NCI-H1930 (cell line): ENCODE measurements at places on chromosomes 4 and X.

DNA sequence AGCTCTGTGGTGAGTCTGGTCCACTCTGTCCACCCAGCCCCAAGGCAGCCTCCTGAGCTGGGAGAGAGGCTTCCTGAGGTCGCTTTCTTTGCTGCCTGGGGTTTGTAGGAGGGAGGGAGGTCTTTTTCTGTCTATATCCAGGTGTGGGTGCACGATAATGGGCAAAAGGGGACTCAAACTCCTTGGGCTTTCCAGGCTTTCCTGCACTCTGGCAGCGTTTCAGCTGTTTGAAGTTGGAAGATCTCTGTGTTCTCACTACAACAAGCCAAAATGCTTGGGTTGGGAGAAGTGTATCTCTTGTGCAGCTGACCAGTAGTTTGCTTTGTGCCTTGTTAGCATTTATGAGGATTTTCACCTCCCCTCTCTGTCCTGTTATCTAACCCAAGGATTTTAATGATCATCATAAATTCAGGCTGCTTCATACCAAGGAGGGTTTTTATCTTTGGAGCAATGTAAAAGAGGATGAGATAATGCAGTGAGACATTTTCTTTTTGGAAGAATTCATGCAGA is 126.3 kb downstream of the REPS2 start:
- DNase-seq = no peak

DNA sequence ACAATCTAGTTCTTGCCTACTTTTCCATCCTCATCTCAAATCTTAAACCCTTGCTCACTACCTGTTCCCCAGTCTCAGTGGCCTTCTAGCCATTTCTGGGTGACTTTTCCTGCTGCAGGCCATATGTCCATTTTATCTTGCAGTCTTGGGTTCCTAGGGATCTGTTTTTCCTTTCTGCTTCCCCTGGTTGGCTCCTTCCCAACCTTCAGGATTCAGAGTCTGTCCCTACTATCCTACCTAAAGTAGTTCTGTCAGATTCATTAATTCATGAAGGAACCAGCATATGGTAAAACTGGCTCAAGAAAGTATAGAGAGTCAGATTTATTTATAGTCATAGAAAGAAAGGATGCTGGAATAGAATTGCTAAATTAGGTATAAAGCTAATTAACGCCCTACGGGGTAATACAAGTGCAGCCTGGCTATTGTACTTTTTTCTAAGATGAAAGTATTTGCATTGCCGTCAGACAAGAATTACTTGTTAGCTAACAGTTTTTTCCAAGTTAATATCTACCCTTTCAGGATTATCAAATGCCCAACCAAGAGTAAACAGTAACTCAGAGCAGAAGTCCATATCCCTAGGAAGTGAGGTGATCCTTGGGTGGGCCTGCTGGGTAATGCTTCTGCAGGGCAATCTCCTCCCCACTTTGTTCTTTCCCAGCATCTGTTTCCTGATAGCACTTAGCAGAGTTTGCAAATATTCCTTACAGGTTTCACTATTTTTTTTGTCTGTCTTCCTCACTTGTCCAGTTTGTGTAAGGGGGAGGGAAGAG is 63.6 kb downstream of the REPS2 start:
- DNase-seq = no peak

GRCh38 chr4:66376396-66376795 is 706.1 kb upstream of the EPHA5 start:
- DNase-seq = no peak

GRCh38 chr4:186166852-186167512 is 24.4 kb upstream of the CYP4V2 start:
- DNase-seq = no peak

DNA sequence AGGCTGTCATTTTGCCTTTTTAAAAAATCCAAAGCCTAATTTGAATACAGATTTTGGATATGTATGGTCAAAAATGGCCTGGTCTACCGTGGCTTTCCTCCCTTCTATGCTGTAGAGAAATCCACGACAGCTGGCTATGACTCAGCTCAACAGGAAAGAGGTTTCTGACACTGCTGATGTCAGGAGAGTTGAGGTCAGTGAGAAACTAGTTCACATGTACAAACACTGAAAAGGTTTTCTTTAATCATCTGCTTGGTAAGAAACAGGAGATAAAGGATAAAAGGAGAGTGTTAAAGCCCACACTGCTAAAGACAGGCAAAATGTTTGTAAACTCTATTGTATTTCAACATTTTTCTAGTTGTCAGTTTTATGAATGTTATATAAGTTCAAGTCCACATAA is 113.9 kb downstream of the NYX start:
- no peak for DNase-seq

GRCh38 chrX:120207009-120207605 is 43.5 kb upstream of the ZBTB33 start:
- no peak for DNase-seq

DNA sequence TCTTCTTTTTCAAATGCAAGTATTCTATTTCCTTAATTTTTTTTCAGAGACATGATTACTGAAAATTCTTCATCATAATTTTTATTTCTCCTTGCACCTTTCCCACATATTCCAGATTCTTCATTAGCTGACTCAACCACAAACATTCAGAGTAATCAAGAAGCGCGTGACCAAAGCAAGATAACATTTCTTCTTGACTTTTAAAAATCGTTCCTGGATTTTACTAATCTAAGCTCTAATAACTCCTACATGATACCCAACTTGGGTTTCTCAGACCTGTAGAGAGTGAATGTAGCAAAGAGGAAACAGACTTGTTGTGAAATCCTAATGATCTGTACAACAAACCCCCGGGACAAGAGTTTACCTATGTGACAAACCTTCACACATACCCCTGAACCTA is 615.0 kb downstream of the TMA16 start:
- no peak for DNase-seq

- no peak for DNase-seq
These were observed 516.5 kb upstream of the CNKSR2 start for GRCh38 chrX:20857746-20858145.
